DND-41 (cell line): ENCODE measurements at places on chromosomes 13 and 19.

- no peak for DNase-seq
These were observed 1.2 kb upstream of the ZNF626 start for GRCh38 chr19:20662421-20663105.

GRCh38 chr13:113117911-113118260 is 4.7 kb upstream of the F10 start:
- no peak for DNase-seq

- DNase-seq: no peak
These were observed 1.4 kb downstream of the SIAH3 start for GRCh38 chr13:45850027-45850613.

GRCh38 chr13:113029487-113030258 is 60.7 kb downstream of the MCF2L start:
- DNase-seq: peak; percentile 60

DNA sequence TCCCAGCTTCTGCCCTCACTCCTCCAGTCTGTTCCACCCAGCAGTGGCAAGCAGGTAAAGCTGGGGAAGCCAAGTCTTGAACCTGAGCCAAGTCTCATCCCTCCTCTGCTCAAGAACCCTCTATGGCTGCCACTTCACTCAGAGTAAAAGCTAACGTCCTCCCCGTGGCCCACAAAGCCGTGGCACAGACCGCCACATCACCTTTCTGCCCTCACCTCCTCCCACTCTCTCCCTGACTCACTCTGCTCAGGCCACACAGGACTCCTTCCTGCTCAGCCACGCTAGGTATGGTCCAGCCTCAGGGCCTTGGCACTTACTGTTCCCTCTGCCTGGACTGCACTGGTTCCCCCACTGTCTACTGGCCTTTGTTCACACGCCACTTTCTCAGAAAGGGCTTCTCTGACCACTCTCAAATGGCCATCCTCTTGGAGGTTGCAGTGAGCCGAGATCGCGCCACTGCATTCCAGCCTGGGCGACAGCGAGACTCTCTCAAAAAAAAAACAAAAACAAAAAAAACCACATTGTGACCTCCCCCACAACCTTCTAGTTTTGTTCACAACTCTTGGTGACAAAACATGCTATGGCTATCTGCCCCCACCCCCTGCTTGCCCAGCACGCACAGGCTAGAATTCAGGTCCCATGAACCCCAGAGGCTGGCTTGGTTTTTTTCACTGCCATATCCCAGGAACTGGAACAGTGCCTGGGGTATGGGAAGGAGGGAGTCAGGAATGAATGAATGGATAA is 15.8 kb downstream of the NDUFB7 start:
- DNase-seq: no peak

DNA sequence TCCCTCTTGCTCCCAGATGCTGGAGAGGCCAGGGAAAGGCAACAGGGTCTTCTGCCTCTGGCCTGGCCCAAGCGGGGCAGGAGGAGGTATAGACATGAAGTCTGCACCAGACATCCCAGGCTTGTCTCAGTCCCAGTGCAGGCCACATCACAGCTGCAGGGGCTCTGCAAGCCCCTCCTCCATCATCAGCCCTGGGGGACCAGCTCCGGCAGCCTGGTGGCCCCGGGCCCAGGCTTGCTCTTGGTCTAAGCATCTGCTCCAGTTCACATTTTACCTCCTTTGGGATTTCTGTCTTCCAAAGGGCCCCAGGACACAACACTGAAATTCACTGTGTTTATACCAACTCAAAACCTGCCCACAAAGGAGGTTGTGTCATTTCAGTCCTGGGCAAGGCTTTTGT is 359.4 kb downstream of the ZNF536 start:
- no peak for DNase-seq

DNA sequence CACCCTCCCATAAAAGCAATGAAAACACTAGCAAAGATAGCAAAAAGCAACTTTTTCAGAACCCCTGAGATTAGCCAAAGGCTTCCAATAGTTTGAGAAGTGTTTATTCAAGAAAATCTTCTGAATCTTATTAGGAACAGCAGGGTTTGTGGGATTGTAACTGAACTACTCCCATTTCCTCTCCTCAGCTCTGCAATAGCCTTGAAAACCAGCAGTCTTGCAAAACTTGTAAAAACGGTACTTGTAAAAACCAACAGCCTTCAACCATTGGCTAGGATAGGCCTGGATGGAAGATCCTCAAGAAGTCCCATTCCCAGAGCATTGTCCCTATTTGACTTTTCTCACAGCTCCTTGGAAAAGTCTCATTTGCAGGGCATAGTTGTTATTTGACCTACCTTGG is 12.1 kb downstream of the RNASEH2B start:
- DNase-seq: no peak

GRCh38 chr19:40811478-40812341 is 12.7 kb downstream of the EGLN2 start:
- no peak for DNase-seq

DNA sequence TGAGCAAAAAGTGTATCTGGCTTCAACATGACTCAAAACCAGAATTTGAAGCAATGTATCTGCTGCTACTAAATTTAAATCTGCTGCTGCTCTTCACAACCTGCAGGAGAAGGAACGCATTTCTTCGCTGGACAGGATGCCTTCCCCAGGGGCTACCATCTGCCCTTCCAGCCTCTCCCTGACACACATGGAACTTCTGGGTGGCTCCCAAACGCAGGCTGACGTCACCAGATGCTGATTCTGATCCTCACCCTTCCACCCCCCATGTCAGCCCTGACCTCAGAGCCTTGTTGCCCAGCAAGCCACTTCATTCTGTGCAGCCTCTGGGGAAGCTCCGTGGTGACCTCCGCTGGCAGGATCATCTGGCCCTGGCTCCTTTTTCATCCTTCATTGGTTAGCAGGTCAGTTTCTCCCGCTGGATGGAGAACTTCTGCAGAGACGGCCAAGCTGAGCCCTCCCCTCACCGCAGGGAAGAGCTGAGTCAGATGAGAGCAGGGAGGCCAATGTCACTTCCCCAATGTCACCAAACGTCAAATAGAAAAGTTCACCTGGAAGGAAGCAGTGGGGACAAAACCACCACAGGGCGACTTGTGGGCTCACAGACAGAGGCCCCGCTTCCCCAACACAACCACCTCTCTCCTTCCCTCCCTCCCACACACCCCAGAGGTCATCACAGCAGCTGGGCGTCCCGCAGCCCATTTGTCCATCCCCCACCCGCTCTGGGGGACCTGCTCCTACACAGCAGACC is 14.0 kb upstream of the RAB20 start:
- no peak for DNase-seq

DNA sequence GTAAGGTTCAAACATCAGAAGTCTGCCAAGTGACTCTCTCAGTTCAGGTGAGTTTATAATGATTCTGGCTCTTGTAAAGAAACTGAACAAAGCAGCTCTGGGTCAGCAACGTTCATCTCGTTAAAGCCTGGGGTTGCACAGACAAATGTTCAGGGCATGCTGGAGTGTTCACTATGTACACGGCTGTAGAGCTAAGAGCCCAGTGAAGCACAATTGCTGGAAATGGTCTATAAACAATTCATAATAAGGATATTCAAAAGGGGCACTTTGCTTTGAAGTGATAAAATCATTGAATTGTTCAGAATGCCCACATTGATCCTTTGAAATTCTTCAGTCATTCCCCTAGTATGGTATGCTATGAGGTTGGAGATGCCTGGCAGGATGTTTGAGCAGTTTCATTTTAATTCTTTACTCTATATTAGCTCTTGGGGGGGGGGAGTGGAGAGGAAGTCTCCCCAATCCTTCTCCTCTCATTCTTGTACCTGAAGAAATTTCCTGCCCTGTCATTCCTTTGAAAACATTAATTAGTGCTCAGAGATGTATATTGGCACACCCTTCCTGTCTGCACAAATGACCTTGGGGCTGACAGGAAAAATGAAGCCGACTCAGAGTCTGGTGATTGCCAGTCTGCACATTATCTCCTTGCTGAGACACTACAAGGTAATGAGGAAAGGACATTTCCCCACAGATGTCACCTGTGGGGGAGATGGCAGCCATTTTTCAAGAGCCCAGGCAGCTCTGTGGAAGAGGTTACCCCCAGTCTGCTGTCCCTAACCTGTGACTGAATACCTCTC is 145.5 kb downstream of the DLEU7 start:
- no peak for DNase-seq

GRCh38 chr13:27125357-27126282 is 46.0 kb downstream of the USP12 start:
- DNase-seq: no peak

DNA sequence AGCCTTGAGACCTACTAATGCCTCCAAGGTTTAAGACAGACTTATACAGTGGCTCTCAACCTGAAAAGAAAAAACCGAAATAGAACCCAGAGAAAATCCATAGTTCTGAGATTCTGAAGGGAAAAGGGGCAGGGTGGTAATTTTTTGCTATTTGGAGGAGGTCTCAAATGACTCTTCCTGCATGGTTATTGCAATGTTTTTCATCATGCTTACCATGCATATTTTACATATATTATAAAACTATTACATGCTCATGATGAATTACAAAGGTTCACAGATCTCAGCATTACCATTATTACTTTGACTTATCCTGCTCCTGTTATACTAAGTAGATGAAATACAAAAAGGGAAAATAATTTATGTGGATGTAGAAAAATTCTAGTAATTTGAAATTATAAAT is 47.6 kb downstream of the N4BP2L2 start:
- DNase-seq: no peak

DNA sequence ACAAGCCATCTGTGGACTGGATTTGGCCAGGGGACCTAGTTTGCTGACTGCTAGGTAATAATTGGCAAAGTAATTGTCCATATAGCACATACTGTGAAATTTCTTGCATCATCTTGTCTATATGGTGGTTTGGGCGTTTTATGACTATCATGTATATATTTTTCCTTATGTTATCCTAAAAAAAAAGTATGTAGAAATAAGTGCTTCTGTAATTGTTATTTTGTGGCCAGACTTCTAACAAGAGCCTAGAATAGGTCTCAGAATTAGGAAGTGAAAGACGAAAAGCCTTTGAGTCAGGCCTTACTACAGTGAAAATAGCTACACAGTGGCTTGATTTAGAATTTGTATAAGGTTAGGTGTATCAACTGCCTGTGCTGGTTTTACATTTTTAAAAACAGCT is 4.2 kb downstream of the FNDC3A start:
- no peak for DNase-seq

- DNase-seq: no peak
These were observed 83.7 kb upstream of the OBI1 start for GRCh38 chr13:78742659-78743058.

GRCh38 chr13:36817996-36818803 is 822 bp upstream of the RFXAP start:
- DNase-seq: no peak

DNA sequence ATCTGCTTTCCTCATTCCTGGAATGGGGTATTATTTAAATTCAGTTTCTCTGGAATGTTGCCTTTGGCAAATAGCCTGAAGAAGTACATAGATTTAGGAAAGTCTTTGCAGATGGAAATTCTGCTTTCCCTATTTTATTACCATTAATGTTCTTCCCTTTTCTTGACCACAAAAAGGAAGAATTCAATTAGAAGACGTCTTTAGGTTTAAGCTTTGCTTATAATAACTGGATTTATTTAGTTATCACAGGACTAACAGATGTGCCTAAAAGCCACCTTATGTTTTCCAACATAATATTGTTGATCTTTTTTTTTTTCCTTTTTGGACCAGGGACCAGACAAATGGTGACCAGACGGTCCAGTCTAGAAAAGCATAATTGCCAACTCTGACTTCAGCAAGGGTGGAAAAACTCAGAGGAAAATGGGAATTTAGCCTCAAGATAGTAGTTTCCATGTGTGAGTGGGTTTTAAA is 210.1 kb upstream of the SPRY2 start:
- no peak for DNase-seq

DNA sequence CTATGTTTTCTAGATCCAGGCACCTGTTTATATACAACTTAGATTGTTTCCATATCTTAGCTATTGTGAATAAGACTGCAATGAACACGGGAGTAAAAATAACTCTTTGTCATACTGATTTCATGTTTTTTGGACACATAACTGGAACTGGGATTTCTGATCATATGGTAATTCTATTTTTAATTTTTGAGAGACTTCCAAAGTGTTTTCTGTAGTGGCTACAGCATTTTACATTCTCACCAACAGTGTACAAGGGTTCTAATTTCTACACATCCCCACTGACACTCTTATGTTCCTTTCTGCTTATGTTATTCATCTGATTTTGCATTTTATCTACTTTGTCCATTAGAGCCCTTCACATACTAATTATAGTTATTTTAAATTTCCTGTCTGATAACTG is 1152.9 kb downstream of the SLITRK1 start:
- no peak for DNase-seq

GRCh38 chr19:32977280-32977679 is 5.2 kb downstream of the FAAP24 start:
- DNase-seq: no peak

DNA sequence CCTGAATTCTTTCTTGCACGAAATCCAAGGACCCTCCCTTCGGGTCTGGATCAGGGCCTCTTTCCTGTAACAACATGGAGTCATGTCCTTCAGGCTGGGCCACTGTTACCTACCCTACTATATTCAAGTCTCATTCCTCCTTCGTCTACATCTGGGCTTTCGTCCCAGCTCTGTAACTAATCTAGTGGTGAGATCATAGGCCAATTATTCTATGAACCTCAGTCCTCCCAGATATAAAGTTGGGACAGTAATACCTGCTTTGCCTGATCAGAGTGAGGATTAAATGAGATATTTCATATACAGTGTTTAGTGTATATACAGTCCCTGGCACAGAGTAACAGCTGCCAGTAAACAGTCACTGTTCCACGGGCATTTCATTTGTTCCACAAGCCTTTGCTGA is 48.3 kb upstream of the ATP12A start:
- DNase-seq: no peak

- DNase-seq: no peak
These were observed 88.4 kb upstream of the TPP2 start for GRCh38 chr13:102508411-102508810.

- DNase-seq: no peak
These were observed 1824.2 kb downstream of the OLFM4 start for GRCh38 chr13:54852831-54853230.

DNA sequence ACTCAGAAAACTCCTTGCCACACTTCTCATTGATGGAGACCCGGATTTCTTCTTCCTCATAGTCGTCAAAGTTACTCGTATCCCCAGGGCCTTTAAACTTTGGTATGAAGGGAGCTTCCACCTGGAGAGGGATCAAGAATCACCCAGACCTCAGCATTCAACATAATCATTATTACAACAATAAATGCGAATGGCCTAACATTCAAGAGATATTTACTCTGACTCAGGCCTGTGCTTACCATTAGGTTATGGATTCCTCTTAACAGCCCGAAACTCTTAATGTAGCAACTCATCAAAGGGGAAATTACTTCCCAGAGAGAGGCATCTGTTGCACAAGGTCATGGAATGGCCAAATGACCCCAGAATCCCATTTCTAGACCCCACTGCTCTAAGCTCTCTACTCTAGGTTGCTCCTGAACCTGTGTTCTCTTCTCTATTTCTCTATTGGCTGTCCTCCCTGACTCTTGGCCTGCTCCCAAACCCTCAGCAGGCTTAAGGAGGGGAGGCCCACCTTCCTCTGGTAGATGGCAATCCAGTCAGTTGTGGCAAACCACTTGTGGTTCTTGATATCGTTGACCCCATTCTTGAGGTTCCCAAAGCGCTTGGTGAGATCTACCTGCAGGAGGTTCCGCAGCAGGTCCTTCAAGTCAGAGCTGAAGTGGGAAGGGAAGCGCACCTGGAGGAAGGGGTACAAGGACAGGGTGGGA is 2.7 kb upstream of the SAMD1 start:
- no peak for DNase-seq
